ENCODE measurements at places on chromosomes 4 and X.

GRCh38 chrX:21661316-21661715, 3.2 kb upstream of the KLHL34 start:
- DNase-seq = no peak

DNA sequence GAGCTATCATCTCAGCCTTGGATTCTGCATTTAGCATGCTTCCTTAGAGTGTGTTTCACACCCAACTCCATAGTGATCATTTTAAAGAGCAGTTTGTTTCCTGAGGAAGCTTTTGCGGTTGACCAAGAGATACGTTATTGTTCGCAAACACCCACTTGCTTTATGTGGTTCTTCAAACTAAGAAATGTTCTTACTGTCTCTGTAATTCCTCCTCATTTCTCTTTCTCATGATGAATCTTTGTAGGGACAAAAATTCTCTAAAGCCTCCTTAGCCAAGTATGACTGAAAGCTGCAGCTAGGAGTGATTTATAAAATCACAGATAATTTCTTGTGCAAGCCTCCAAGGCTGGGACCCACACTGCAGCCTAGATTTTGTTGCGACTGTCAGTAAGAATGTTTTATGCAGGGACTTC, 10.0 kb downstream of the TNIP3 start:
- DNase-seq = no peak

DNA sequence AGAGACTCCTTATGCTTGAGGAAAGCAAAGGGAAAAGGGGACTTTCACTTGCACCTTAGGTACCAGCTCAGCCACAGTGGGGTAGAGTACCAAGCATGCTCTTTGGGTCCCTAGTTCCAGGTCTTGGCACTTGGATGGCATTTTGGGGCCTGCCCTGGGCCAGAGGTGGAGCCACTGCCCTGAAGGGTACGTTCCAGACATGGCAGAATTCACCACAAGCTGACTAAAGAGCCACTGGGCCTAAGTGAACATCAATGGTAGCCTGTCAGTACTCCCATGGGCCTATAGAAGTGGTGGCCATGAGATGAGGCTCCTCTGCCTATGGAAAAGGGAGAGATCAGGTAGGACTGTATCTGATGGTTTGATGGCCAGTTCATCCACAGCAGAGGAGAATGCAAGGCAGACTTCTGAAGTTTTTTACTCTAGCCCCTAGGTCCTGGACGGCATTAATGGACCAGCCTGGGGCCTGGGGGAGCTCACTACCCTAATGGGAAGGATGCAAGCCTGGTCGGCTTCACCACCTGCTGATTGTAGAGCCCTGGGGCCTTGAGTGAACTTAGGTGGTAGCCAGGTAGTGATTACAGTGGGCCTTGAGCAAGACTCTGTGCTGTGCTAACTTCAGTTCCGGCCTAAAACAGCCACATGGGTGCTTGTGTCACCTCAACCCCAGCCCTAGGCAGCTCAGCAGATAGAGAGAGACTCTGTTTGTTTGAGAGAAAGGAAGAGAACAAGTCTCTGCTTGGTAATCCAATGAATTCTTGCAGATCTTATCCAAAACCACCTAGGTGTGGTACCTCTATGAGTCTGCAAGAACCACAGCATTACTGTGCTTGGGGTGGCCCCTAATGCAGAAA, 19.8 kb upstream of the HSFX4 start:
- no peak for DNase-seq

DNA sequence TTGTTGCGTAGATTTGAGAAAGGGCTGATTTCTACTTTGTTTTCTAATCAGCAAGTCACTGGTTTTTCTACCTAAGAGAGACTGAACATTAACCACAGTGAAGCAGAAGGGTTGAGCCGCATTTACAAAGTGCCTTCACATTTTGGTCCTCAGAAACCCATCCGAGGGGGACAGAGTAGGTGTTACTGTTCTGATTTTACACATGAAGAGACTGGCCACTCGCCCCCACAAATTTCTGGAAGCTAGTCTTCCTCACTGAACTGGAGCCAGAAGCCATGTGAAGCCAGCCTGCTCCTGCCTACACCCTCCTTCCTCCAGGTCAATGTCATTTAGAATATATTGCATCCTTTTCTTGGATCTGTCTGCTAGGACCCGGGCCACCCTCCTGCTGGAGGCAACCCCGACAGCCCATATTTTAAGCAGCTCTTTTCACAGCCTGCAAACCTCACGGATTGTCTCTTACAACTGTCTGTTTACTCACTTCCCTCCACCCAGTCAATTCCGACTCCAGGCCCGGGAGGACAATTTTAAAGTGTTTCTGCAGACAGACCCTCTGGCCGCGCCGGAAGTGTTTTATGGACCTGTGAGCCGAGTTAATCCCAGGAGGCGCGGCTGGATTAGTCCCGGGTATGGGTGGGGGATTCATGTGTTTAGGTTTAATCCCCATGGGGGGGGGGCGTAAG, 73.2 kb upstream of the BCOR start:
- no peak for DNase-seq

- no peak for DNase-seq
Measured at GRCh38 chrX:65866146-65866545, 173.7 kb downstream of the VSIG4 start.

DNA sequence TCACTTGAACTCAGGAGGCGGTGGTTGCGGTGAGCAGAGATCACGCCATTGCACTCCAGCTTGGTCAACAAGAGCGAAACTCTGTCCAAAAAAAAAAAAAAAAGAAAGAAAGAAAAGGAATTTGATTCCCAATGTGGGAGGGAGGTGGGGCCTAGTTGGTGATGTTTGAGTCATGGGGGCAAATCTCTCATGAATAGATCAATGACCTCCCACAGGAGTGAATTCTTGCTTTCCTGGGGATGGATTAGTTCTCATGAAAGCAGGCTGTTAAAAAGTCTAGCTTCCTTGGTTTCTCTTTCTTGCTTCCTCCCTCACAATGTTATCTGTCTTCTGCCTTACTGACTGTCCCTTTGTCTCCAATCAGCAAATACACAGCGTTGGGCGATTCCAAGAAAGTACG, 419.5 kb upstream of the RPS6KA3 start:
- no peak for DNase-seq

DNA sequence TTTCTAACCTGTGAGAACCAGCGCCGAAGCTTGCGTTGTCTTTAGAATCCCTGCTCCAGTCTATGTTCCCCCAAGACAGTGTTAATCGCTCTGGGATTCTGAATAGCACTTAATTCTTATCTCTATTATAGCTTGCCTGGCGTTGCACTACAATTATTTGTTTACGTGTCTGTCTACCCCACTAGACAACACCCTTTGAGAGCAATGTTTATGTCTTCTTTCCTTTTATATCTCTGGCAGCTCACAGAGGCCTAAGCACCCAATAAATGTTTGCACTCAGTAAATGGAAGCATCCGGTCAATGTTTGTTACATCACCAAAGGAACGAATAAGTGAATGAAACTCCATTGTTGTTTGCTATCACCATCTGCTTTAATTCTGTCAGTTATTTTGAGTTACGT, 4.8 kb upstream of the NHS start:
- DNase-seq = no peak

DNA sequence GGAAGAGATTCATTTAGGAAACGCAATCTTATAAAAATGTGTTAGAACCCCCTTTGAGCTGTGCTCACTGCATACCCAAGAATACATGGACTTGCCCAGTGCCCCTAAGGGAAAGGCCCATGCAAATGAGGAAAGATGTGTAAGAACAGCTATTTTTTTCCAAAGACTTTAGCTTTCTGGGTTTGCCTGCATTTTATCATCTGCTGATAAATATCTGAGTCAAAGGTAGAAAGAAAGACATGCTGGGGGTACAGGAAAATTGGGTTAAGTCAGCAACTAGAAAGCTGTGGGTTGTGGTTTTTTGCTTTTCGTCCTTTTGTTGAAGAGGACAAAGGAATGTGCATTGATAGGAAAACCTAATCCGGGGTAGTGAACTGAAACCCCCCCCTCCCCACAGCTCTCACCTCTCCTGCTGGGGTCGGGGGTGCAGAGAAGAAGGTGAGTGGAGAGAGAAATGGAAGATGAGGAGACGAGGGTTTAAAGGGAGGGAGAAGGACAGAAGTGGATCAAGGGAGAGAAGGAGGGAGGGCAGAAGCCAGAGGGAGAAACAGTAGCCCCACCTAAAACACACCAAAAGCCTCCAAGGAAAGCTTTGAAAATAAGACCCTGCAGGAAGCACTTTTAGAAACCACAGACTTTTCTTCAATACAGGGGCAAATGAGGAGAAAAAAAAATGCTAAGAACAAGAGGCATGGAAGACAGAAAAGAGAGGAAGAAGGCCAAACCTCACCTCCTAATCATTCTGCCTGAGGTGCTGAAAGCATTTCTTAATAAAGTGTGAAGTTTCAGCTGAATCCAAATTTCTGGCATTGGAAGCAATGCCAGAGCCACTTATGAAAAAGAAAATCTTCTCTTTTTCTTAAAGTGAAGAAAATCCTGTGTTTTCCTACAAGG, 49.3 kb downstream of the KDR start:
- DNase-seq = no peak

GRCh38 chr4:156217236-156217635, 263.6 kb upstream of the CTSO start:
- DNase-seq = no peak

GRCh38 chr4:145545031-145545430, 63.4 kb downstream of the SMAD1 start:
- no peak for DNase-seq

DNA sequence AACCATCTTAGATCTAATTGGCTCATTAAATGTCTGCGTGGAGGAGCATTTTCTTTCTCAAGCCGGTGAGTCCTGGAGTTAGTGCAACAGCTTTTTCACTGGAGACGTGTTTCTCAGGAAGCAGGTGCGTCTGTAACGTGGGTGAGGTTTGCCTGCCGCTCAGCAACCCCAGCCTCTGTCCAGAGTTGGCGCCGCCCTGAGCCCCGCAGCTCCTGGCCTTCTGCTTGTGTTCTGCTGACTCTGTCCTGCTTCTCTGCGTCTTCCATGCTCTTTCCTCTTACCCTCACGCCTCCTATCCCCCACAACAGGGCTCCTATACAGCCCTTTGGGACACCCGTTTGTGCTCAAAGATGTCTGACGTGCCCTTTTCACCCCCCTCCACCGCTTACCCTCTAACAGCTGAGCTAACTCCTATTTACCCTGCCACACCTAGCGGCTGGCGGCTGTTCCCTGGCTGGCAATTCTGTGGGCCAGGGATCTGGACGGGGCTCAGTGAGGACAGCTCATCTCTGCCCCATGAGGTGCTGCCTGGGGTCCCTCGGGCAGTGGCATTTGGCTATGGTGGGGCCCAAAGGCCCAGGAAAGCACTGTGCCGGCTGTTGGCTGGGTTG, 18.8 kb downstream of the DOK7 start:
- DNase-seq = no peak
